ENCODE measurements at places on chromosomes 7 and 10.

GRCh38 chr7:43870316-43870715, 999 bp upstream of the MRPS24 start:
- DNase-seq: no peak

DNA sequence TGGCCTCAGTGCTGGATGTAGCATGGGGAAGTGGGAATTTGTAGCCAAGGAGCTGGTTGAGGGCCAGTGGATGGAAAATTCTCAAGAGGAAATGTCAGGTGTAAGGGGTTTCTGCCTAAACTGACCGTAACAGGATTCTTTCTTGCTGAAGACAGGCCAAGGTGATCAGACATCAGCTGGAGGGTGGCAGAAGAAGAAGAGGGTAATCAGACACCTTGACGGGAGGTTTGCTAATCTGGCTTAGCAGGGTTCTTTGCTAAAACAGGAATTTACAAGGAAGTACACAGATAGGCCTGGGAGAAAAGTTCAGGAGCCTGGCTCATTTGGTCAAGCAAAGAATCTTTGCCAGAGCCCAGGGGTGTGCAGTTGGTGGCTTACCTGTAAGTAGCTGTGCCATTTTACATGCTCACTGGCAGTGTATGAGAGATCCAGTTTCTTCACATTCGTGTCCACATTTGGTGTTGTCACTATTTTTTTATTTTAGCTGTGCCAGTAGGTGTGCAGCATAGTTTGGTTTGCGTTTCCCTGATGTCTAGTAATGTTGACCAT, 73.7 kb downstream of the BMPR1A start:
- DNase-seq: no peak

- no peak for DNase-seq
Observed at GRCh38 chr10:13773496-13774170, 186.9 kb downstream of the PRPF18 start.

DNA sequence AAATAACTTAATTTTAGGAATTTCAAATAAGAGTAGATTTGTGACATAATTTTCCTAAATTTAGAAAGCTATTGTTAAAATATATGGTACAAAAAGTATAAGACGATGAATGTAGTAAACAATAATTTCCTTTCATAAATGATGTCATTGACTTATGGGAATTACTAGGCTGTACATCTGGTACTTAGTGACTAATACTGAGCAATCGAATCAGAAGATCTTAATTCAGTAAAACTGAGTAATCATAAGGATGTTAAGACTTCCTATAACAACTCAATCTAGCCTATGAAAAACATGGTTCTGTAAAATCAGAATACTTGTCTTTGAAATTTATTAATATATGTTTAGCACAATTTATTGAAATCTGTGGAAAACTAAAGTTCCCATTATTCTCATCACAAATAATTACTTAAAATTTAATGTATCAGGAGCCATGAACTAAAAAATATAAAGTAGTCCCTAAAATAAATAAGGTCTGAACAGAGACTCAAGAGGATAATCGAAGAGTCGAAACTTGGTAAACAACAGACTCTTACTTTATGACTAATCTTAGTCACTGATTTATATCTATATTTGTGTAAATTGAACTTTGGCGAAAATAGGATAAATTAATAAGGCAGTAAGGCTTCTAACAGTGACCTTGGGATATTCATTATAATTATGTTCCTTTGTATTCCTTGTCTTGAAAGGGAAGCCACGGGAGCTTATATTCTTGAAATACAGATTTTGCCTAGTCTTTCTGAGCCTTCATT, 142.1 kb downstream of the HGF start:
- no peak for DNase-seq

DNA sequence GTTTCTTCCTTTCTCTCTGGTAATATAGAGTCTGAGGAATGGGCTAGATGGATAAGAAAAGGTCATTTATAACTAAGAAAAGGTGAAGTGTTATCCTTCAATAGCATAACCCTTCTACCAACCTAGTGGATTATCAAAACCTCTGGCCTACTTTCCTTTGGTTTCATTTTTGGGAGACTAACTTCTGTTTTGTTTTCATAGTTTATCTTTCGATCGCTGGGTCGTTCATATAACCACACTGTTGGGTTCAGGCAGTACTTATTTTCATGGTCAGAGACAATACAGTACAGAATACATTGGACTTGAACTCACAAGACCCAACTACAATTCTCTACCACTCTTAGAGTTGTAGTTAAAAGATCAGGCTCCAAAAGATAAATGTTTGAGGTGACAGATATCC, 86.5 kb downstream of the UBE2H start:
- no peak for DNase-seq

All from AG09309 (cell line).